Right cardiac atrium (tissue), 5 donors: ENCODE measurements at places on chromosomes 7 and 10.

- DNase-seq: no peak
Observed at GRCh38 chr10:11612021-11613001, 861 bp upstream of the USP6NL start.

- no peak for DNase-seq
Observed at GRCh38 chr10:104139221-104139620, 17.2 kb downstream of the SFR1 start.

- no peak for DNase-seq
Observed at GRCh38 chr7:93544691-93545090, 29.8 kb downstream of the CALCR start.

DNA sequence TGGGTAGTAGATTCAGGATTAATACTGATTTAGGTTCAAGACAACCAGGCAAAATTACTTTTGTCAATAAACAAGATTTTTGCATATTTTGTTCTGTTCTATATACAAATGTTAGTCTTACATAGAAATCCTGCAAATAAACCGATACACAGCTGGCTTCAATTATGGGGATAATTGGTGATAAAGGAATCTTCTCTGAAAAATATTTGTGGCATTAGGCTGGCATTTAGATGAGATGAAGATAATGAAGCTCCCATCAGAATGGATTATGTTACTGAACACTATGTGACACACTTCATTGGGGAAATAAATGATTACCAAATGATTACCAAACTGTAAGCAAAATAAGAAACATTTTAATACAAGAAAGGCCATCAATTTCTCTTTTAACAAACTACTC, 65.8 kb downstream of the NT5C2 start:
- DNase-seq: no peak
